ENCODE measurements at places on chromosomes 7 and 10.

DNA sequence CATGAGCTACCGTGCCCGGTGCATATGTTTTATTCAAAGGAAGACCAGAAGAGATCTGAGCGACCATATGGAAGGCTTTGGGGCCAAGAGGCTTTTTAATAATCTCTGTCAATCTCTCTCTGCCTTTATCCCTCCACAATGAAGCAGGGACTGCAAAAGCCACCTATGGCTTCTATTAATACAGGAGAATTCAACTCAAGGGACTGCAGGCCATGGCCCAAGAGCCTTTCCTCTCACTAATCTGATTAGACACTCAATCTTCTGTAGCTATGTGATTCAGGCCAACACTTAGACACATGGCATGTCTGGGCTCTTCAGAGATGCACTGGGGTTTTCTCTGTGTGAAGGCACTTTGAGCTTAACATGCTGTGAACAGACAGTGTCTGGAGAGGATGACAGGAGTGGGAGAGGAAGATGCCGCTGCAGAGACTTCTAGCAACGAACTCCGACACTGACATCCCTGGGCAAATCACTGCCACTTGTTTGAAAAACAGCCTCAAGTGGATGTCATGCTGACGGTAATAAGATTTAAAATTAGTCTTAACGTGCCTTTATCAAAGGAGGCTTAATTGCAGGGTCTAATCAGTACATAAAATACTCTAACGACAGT, 114.4 kb upstream of the AOAH start:
- DNase-seq, result no peak

GRCh38 chr10:21929070-21929469, 74.5 kb downstream of the DNAJC1 start:
- no peak for DNase-seq

DNA sequence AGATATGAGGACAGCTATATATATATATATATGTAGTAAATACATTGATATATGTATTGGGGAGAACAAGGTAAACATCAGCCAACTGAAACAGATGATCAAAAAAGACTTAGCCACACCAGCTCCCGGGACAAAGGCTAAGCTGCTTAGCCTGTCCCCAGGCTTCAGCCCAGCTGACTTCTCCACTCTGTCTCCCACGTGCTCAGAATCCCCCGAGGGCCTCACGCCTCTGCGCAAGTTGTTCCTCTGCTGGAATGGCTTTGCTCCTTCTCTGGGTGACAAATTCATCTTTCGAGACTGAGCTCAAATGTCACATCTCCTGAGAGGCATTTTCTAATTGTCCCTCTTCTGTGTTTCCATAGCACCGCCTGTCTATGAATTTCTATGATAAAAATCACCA, 8.6 kb upstream of the INSIG1 start:
- no peak for DNase-seq

GRCh38 chr7:64314566-64314965, 805 bp downstream of the ZNF736 start:
- DNase-seq, result no peak

DNA sequence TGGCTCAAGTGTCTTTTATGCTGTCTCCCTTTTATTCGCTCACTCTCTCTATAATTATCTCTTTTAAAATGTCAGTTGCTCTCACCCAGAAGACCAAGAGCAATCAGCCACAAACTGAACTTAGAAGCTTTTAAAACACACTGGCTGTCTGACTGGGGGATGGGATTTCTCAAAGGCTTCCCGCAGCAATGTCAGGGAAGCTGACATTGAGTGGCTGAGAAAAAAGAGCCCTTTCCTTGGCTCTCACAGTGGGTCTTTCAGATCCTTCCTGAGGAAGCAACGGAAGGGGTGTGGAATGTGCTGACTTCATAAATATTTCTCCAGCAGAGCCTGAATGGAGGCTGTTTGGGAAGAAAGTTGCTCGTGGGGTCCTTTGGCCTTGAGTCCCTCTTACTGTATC, 445.7 kb upstream of the C7orf33 start:
- no peak for DNase-seq

- no peak for DNase-seq
Observed at GRCh38 chr7:97871659-97872024, 566 bp downstream of the ASNS start.
